Activated T-helper 1 cell treated with anti-CD3 and anti-CD28 coated beads, Interleukin-12 subunit alpha, Interleukin-12 subunit beta, Interleukin-2, Interleukin-4 antibody, amounts not matched to agents 30 ng/mL and 10 ng/mL and 1 ng/mL, durations not matched to agents 14 hours and 24 hours and 36 hours (primary cell): ENCODE measurements at places on chromosomes 7 and 10. TPM values are rescaled to one million over a fixed set of nuclear protein-coding genes. Genes with fewer than 3 reads are reported as not detected.

Gene CBLL1
- total RNA-seq: 46.9 and 49.6 TPM in 2 replicates

DNA sequence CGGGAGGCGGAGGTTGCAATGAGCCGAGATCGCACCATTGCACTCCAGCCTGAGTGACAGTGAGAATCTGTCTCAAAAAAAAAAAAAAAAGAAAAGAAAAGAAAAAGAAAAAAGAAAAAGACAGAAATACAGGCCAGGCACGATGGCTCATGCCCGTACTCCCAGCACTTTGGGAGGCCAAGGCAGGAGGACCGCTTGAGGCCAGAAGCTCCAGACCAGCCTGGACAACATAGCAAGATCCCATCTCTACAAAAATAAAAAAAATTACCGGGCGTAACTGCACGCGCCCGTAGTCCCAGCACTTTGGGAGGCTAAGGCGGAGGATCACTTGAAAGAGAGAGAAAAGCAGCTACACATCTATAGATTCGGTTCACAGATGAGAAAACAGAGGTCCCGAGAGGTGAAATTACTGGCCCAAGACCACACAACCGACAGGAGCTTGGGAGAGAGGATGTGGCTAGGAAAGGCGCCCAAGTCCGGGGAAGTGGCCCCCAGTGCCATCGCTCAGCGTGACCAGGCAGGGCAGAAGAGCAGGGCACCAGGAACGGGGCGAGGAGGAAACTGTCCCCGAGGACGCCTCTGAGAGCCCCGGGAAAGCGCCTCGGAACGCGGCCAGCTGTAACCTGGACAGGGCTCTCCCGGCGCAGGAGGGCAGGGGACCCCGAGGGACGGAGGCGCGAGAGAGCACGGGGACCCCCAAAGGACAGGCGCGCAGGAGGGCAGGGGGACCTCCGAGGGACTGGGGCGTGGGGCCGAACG is 612 bp downstream of the SNX8 start:
- H3K36me3 ChIP-seq: no peaks in the 10 kb centered on the region
- H3K4me1 ChIP-seq: peaks cover 8% of the 10 kb centered on the region
- H3K4me3 ChIP-seq: peak overlapping the region; percentile 91
- no peaks in the 10 kb centered on the region for H3K27me3 ChIP-seq
- H3K27ac ChIP-seq: peak overlapping the region; percentile 87
- DNase-seq: no peak

GRCh38 chr7:67496589-67496988 is 500.0 kb downstream of the TYW1 start:
- no peaks in the 10 kb centered on the region for H3K36me3 ChIP-seq
- H3K27me3 ChIP-seq: no peaks in the 10 kb centered on the region
- H3K27ac ChIP-seq: no peak overlapping the region
- H3K4me1 ChIP-seq: no peaks in the 10 kb centered on the region
- H3K4me3 ChIP-seq: no peak overlapping the region

- no peaks in the 10 kb centered on the region for H3K4me1 ChIP-seq
- H3K36me3 ChIP-seq: no peaks in the 10 kb centered on the region
- H3K4me3 ChIP-seq: no peak overlapping the region
- H3K27ac ChIP-seq: no peak overlapping the region
- DNase-seq: no peak
- peaks cover 1% of the 10 kb centered on the region for H3K27me3 ChIP-seq
Measured at GRCh38 chr7:97801108-97801507, 69.2 kb downstream of the TAC1 start.

DNA sequence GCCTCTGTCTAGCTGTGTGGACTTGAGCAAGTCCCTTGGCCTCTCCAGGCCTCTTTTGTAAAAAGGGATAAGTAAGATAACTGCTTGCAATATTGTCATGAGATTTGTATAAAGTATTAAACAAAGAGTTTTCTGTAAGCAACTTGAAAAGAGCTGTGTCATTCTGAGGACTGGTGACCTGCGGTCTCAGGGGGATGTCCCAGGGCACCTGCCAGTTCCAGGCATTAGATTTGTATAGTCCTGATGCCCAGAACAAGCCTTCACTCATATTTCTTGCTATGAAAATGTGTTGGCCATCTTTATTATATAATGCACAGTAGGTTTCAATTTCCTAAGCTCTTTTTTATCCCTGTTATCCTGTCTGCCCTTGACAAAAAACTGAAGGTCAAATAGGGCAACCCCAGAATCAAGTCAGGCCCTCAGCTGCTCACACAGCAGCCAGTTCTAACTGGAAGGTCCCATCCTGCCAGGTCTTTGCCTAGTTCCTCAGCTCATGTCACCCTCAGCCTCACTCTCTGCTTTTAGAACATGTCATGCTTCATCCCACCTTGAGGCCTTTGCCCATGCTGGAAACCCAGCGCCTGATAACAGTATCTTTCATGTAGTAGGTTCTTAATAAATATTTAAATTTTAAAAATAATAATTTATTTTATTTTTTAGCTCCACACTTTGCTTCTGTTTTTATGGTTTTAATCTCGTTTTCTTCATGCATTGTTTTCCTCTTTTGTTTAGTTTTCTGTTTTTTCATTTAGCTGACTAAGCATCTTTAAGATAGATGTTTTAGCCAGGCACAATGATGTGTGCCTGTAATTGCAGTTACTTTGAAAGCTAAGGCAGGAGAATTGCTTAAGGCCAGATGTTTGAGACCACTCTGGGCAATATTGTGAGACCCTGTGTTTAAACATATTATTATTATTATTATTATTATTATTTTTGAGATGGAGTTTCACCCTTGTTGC is 87.5 kb upstream of the ZNF92 start:
- no peak for DNase-seq
- no peaks in the 10 kb centered on the region for H3K4me1 ChIP-seq
- no peak overlapping the region for H3K27ac ChIP-seq
- H3K36me3 ChIP-seq: no peaks in the 10 kb centered on the region

GRCh38 chr7:36607721-36608095 is 116.6 kb downstream of the AOAH start:
- DNase-seq: no peak
- H3K36me3 ChIP-seq: peaks cover 3% of the 10 kb centered on the region
- H3K4me1 ChIP-seq: peaks cover 25% of the 10 kb centered on the region
- peaks cover 3% of the 10 kb centered on the region for H3K27me3 ChIP-seq
- no peak overlapping the region for H3K4me3 ChIP-seq

- no peak overlapping the region for H3K27ac ChIP-seq
- no peak overlapping the region for H3K4me3 ChIP-seq
- DNase-seq: no peak
- H3K4me1 ChIP-seq: peaks cover 34% of the 10 kb centered on the region
- H3K36me3 ChIP-seq: peaks cover 23% of the 10 kb centered on the region
Measured at GRCh38 chr7:98205162-98205845, 5.9 kb upstream of the BHLHA15 start.

Gene FAM20C
- 0.15 and 0.34 TPM in 2 replicates for total RNA-seq

DNA sequence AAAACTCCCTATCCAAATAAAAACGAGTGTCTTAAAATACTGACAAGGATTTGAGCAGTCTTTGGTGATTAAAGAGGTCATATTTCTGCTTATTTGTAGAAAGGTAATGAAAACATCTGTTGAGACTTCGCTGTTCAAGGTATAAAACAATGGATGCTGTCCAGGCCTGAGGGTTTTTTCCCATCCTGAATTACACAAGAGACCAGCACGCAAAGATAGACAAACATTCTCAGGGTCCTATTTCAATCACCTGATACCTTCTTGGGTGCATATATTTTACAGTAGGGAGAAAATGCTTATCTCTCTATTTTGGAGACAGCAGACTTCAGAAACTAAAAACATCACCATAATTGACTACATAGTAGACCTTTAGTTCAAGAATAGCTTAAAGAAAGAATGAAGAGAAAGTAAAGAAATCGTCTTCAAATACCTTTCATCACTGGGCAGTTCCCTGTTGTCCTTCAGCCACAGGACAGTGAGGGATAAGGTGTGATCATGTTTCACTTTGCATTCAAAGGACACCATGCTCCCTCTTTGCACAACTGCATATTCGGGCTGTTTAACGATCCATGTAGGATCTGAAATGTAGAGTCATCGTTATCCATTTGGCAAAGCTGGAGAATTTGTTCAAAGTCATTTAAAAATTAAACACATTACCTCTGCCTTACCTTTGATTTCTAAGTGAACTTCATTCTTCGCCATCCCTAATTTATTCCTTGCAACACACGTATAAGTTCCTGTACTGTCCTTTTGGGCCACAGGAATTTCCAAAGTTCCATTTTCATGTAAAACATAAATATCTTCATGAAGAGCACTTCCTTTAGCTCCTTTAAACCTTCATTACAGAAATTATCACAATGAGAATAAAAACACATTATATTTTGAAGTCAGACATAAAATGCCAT is 63.7 kb upstream of the LAMB4 start:
- H3K4me3 ChIP-seq: no peak overlapping the region
- peaks cover 3% of the 10 kb centered on the region for H3K27me3 ChIP-seq
- H3K36me3 ChIP-seq: no peaks in the 10 kb centered on the region
- H3K4me1 ChIP-seq: no peaks in the 10 kb centered on the region

GRCh38 chr10:84607044-84607443 is 278.7 kb downstream of the CCSER2 start:
- no peak overlapping the region for H3K27ac ChIP-seq
- no peak overlapping the region for H3K4me3 ChIP-seq
- H3K36me3 ChIP-seq: no peaks in the 10 kb centered on the region
- peaks cover 4% of the 10 kb centered on the region for H3K27me3 ChIP-seq
- H3K4me1 ChIP-seq: peaks cover 7% of the 10 kb centered on the region

GRCh38 chr7:35232994-35233393 is 20.9 kb downstream of the TBX20 start:
- no peaks in the 10 kb centered on the region for H3K4me1 ChIP-seq
- no peak for DNase-seq
- H3K4me3 ChIP-seq: no peak overlapping the region
- no peak overlapping the region for H3K27ac ChIP-seq
- peaks cover 5% of the 10 kb centered on the region for H3K27me3 ChIP-seq

DNA sequence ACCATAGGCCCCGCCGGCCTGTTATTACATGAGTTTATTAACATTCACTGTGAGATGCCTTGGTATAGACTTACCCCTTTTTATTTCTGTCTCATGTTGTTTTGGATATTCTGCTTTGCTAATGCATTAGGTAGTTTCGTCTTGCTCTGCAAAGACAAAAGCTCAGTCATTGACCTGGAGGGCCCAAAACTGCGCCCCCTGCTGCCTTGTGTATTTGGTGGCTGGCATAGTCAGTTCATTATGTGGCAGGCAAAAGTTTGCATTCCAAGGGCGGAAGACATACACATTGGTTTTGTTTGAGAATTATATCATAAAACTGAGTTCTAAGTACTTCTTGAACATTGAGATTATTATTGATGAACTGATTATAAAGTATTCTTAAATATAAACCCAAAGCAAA is 372.5 kb downstream of the SDK1 start:
- no peak for DNase-seq
- H3K27ac ChIP-seq: no peak overlapping the region
- H3K27me3 ChIP-seq: no peaks in the 10 kb centered on the region
- no peak overlapping the region for H3K4me3 ChIP-seq

GRCh38 chr7:13153742-13154141 is 466.3 kb downstream of the ARL4A start:
- H3K4me1 ChIP-seq: no peaks in the 10 kb centered on the region
- no peaks in the 10 kb centered on the region for H3K27me3 ChIP-seq
- no peaks in the 10 kb centered on the region for H3K36me3 ChIP-seq
- DNase-seq: no peak
- H3K4me3 ChIP-seq: no peak overlapping the region

DNA sequence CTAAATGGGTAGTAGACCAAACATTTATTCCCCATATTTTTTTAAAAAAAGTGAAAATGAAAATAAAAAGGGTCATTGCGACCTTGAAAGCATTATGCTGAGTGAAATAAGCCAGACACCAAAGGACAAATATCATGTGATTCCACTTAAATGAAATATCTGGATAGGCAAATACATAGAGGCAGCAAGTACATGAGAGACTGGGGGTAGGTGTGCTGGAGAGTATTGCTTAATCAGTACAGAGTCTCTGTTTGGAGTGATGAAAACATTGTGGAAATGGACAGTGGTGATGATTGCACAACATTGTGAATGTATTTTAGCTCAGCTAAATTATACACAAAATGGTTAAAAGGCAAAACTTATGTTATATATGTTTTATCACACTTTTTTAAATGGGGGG is 169.4 kb downstream of the AKR1D1 start:
- no peaks in the 10 kb centered on the region for H3K36me3 ChIP-seq
- H3K4me3 ChIP-seq: no peak overlapping the region
- no peaks in the 10 kb centered on the region for H3K4me1 ChIP-seq
- no peak overlapping the region for H3K27ac ChIP-seq
- H3K27me3 ChIP-seq: peaks cover 3% of the 10 kb centered on the region
- DNase-seq: no peak

Gene ANKRD1
- not detected in 2 replicates for total RNA-seq

GRCh38 chr7:117269417-117269816 is 53.4 kb downstream of the WNT2 start:
- no peaks in the 10 kb centered on the region for H3K36me3 ChIP-seq
- H3K27ac ChIP-seq: no peak overlapping the region
- H3K27me3 ChIP-seq: no peaks in the 10 kb centered on the region
- no peak overlapping the region for H3K4me3 ChIP-seq
- no peak for DNase-seq
- no peaks in the 10 kb centered on the region for H3K4me1 ChIP-seq

GRCh38 chr10:61705022-61705613 is 42.4 kb downstream of the CABCOCO1 start:
- H3K27ac ChIP-seq: no peak overlapping the region
- peaks cover 5% of the 10 kb centered on the region for H3K27me3 ChIP-seq
- H3K36me3 ChIP-seq: no peaks in the 10 kb centered on the region
- DNase-seq: no peak
- H3K4me1 ChIP-seq: no peaks in the 10 kb centered on the region

GRCh38 chr10:110094786-110095185 is 87.0 kb downstream of the ADD3 start:
- no peak overlapping the region for H3K4me3 ChIP-seq
- peaks cover 59% of the 10 kb centered on the region for H3K4me1 ChIP-seq
- peaks cover 29% of the 10 kb centered on the region for H3K36me3 ChIP-seq
- no peak overlapping the region for H3K27ac ChIP-seq

Gene PTPN20
- 0.21 TPM in 1 of 2 replicates, not detected in the other for total RNA-seq

DNA sequence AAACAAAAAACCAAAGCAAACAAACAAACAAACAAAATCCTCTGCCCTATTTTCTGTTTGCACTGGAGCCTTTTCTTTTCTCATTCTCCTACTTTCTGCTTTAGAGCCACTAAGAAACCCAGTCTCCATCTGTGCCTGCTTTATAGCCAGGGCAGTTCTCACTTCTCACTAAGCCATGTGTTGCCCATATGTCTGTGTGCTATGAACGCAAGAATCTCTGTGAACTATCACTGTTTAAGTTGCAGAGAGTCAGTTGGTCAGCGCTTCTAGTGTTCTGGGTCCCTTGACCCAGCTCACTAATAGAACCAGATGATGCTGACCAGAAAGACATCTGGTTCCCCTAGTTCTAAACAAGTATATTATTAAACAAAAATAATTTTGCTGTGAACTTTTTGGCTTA is 81.4 kb downstream of the FAM185A start:
- H3K27me3 ChIP-seq: peaks cover 7% of the 10 kb centered on the region
- no peak overlapping the region for H3K4me3 ChIP-seq
- DNase-seq: no peak

DNA sequence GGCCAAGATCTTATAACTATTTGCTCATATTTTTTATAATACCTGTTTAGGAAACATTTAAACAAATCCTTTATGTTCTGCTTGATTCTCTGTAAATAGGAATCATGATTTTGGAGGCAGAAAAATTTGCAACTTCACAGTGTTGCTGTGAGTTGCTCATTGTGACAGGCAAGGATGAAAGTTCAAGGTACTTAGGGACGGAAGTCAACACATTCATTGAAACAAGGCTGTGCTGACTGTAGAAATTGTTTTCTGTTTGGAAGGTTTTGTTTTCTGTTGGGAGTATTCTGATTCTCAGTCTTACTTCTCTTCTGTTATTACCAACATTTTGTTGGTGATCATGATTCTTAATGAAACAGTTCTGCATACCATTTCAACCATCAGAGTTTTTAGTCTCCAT is 54.9 kb downstream of the FANK1 start:
- no peaks in the 10 kb centered on the region for H3K27me3 ChIP-seq
- H3K36me3 ChIP-seq: no peaks in the 10 kb centered on the region
- H3K4me3 ChIP-seq: no peak overlapping the region
- no peak for DNase-seq
- no peaks in the 10 kb centered on the region for H3K4me1 ChIP-seq

Gene CALCR
- total RNA-seq: not detected in 2 replicates

Gene PLCE1
- total RNA-seq: not detected in 2 replicates

Gene FAM25C
- not detected in 2 replicates for total RNA-seq
